RWPE1 (cell line): ENCODE measurements at places on chromosomes 3 and 15.
A peak's percentile ranks its signal among the peaks of the same experiment; 100 is the strongest.

GRCh38 chr3:136898549-136898948 is 36.5 kb downstream of the NCK1 start:
- DNase-seq = no peak

DNA sequence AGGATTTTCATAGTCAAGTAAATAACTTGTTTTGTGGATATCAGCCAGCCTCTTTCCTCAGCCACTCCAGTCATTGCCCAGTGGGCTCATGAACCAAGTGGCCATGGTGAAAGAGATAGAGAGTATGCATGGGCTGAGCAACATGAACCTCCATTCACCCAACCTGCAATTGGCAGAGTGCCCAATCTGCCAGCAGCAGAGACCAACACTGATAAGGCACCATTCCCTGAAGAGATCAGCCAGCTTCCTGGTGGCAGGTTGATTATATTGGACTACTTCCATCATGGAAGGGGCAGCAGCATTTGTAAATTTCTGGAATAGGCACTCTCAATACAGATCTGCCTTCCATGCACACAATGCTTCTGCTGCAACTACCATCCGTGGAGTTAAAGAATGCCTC is 10.3 kb upstream of the MCF2L2 start:
- no peak for DNase-seq

DNA sequence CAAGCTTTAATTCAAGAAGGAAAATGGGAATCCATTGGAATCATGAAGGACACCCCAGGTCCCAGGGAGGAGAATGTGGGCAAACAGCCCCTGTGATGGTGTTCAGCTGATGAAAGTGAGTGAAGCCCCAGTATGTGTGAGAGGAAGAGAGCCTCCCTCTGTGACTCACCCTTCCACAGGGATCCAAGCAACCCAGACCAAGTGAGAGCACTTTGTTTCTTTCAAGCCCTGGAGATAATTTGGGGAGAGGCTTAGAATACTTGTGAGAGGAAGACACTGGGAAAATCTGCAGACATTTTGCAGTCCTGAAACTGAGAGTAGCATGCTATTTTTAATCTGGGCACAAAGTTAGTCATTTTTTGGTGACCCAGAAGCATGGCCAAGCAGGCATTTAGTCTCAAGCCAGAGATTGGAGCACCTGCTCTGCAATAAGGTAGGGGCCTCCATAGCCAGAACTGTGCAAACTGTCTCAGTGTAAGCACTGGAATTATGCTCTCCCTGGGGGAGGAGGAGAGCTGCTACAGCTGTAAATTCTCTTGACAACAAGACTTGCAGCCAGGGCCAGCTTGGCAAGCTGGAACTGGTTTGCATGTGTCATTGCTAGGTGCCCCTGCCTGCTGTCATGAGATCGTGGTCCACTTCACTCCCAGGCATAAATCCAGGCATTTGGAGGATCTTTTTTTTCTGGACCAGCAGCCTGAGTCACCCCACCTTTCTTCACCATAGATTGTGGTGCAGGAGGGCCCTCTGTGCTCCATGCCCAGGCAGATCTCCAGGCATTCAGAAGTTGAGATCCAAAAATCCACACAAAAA is 537.8 kb upstream of the DPPA4 start:
- DNase-seq = peak; percentile 22

DNA sequence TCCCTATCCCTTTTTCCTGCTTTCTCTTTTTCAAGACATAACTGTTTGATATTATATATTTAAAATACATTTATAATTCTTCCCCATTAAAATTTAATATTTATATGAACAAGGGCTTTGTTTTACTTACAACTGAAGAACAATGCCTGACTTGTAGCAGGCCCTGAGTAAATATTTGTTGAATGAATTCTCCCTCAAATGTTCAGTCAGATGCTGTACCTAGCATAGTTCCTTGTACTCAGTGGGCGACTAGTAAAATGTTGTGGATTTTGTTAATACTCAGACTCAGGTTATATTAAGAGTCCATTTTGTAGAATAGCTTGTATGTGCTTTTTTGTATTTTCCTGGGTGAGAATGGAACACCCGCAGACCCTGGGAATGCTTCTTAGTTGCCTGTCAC is 69.1 kb downstream of the SEC22A start:
- no peak for DNase-seq

- DNase-seq = no peak
Measured at GRCh38 chr15:27742751-27743477, 356.2 kb downstream of the OCA2 start.
